C1 segment of cervical spinal cord (tissue), 14 donors: ENCODE measurements at places on chromosomes 3 and 15.

DNA sequence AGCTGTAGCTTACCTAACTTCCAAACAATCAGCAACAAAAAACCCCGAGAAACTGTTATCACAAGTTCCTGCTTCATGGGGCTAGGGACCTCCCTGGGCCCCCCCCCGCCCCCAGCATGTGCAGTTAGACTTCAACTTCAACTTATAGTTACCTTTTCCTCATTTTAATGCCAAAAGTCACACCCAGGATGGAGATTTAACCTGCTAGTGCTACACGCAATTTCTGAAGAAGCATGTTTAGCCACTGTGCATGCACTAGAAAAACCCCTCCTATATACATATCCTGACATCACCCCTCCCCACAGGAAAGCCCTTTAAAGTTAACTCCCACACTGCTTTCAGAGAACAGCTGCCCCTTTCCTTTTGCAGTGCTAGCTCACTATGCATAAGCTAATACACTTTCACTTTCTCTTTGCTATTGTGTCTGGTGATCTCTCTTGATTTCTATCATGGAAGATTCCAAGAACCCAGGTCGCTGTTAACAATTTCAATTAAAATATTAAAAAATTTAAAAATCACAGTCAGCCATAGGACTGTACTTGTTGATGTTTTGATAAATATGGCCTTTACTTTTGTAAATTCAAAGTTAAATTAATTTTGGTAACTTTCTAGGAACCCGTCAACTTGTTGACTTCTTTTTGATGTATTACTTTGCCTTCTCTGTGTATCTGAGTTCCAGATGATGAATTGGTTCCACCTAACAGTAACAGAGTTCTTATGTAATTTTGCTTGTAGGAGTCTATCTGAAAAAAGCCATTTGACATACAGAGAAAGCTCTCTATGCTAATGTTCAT, 75.2 kb upstream of the ACAD9 start:
- no peak for DNase-seq

DNA sequence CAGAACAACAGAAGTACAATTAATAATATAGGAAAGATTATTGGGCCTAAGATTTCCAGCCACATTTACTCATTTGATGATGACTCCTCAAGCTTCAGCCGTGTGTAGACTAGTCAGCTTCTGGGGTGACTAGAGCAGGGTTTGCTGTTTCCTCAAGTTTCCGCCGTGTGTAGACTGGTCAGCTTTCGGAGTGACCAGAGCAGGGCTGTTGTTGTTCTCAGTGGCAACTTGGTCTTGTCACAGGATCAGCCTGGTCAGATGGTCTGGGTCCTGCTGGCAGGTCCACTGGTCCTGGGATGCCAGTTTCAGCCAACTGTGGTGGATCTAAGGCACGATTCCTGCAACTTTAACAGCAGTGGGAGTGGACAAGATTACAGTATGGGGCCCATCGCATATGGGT, 21.8 kb upstream of the NOX5 start:
- DNase-seq = no peak

DNA sequence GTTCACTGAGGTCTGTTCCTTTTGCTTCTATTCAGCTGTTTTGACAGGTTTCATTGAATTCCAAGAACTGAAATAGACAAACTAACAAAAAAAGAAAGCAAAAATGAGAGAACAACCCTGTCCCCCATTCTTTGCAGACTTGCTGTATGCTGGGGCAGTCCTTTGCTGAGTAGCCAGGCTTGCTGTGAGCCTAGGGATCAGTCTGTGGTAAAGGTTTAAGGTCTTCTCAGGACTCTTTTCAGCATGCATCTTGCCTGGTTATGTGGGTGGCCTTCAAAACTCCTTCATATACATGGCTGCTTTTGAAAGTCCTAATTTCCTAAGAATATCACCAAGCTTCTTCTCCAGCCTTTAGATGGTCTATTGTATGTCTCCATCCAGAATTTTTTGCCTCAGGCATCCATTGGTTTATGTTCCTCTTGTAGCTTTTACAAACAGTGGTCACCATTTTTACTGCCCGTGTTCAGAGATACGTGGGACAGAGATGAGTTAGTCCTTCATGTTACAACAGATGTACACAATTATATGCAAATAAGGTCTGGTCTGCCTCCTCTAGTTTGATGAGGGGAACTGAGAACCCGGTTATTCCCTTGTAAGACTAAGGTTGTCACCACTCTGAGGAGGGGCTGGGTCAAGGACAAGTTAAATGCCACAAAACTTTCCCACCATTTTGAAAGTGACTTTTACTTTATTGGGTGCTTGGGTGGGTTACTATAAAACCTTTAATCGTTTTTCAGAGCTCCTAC, 41.4 kb downstream of the SACM1L start:
- DNase-seq = no peak

DNA sequence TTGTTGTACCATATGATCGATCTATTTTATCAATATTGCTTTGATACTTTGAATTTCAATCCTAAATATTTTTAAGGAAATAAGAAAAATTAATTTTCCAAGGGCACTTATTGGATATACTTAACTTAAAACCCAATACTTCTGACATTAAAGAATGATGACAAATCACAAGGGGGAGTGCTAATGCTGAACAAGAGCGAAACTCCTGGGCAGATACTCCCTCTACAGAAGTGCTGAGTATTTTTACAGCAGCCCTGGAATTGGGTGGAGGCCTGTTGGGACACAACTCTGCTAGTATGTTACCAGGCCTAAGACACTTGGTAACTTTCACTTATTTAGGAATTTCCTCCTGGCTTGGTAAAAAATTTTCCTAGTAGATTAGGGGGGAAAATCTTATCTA, 46.2 kb downstream of the DENND6A start:
- DNase-seq = no peak

- no peak for DNase-seq
Measured at GRCh38 chr3:5463991-5464390, 276.5 kb downstream of the EDEM1 start.

DNA sequence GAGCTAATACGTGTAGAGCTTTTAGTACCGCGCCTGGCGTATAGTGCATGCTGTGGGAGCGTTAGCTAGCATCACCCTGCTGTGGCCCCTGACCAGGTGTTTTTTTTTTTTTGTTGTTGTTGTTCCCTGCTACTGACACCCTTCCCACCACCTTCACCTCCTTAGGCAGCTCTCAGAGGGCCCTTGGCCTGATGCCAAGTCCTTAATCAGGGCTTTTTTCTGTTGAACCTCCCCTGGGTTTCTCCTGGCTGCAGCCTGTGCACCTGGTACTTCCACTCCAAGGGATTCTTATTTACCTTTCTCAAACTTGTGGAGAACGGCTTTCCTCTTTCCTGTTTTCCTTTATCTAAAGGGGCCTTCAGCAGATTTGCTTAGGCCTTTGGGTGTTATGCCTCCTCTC, 53.3 kb downstream of the SLC7A14 start:
- no peak for DNase-seq

GRCh38 chr3:31829826-31830426, 151.1 kb downstream of the OSBPL10 start:
- no peak for DNase-seq

GRCh38 chr3:19457449-19457848, 309.1 kb downstream of the KCNH8 start:
- DNase-seq = no peak

DNA sequence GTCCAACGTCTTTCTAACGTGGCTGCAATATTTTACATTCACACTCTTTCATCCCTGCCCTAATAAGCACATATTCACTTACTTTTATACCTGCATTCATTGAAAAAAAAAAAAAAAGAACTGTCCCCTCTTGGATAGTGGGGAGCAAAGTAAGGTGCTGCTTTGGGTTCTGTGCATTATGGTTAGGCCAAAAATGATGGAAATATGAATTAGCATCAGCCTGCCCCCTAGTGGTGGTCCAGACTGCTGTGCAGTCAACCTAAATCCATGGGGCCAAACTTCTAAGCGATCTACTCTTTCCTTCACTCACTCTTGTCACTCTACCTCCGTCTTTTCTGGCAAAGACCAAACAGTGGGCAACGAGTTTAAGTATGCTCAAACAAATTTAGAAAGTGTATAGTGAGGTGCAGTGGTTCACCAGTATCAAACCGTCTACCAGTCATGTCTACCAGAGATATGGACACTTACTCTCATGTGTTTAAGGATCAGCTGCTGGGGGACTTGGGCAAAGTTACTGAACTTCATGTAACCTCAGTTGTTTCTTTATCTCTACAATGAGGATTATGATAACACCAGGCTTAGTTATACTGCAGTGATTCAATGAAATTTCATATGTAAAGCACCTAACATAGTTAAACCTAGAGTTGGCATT, 61.5 kb upstream of the GRM7 start:
- no peak for DNase-seq

DNA sequence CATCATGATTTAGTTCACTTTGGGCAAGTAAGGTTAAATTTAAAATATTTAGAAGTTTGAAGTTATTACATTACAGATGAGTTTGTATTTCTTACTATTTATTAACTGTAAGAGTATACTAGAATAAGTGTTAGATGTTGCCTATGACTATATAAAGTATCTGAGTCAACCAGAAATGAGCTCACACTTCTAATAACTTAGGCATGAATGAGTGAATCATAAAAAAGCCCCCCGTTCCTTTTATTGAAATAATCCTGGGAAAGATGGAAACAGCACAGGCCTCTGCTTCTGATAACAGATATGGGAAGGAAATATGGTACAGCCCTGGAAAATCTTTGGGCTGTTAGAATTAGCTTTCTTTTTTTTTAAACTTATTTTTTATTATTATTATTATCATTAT, 66.6 kb upstream of the TGFBR2 start:
- DNase-seq = no peak

DNA sequence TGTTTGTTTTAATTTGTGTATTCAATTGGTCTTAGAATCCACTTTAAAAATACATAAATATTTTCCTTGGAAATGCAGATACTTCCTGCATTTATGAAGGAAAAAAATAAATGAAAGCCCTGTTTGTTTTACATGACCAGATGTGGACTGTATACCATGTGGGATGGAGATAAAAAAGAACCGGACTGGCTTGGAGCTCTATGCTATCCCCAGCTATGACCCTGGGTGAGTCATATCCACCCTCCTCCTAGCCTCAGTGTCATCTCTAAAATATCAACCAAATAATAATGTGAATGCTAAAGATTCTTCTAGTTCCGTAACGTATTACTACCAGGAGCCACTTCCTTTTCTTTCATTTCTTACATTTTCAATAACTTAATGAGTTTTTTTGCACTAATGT, 44.5 kb upstream of the PDZRN3 start:
- DNase-seq = no peak
